Stimulated activated CD8-positive, alpha-beta memory T cell treated with anti-CD3 and anti-CD28 coated beads, Interleukin-15, amount 100 ng/mL, for 4 hours (primary cell): ENCODE measurements at places on chromosomes 4 and X.
A peak's percentile ranks its signal among the peaks of the same experiment; 100 is the strongest.

- DNase-seq = no peak
These were observed 89.0 kb upstream of the NHS start for GRCh38 chrX:17285983-17286382.

GRCh38 chrX:18390941-18391538 lies 34.4 kb upstream of the CDKL5 start:
- peak; percentile 22 for DNase-seq

GRCh38 chrX:154046031-154046781 lies 26.5 kb upstream of the IRAK1 start:
- DNase-seq = no peak

- DNase-seq = no peak
These were observed 45.3 kb upstream of the PGRMC1 start for GRCh38 chrX:119190831-119191230.

DNA sequence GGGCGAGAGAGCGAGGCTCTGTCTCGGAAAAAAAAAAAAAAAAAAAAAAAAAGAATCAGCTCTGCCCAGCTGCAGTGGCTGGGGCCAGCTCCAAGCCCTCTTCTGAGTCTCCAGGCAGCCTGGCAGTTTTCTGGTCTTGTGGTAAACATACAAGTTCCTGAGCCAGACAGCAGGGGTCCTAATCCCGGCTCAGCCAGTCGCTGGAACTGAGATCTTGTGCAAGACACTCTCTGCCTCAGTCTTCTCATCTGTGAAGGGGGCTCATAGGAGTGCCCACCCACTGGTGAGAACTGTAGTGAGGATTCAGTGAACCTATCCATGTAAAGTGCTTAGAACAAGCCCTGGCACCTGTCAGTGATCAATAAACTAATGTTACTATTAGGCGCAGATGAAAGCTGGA lies 41.8 kb downstream of the C4orf50 start:
- DNase-seq = no peak

DNA sequence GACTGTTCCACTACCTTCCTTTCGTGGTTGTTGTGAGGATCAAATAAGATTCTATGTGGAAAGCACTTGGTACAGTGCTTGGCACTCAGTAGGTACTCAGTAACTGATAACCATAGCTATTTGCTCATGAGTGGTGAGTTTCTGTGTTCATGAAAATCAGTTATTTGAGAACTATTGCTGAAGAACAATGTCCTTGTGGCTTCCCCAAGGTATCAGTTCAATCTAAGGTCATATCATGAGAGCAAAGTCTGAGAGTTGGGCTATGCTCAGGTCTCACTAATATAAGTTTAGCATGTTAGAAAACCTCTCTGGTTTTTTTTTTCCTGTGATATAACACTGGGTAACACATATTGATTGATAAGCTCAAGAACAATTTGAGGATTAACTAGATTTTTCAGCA lies 147.8 kb downstream of the GRIA3 start:
- no peak for DNase-seq

GRCh38 chr4:54014666-54015160 lies 49.7 kb downstream of the CHIC2 start:
- no peak for DNase-seq

DNA sequence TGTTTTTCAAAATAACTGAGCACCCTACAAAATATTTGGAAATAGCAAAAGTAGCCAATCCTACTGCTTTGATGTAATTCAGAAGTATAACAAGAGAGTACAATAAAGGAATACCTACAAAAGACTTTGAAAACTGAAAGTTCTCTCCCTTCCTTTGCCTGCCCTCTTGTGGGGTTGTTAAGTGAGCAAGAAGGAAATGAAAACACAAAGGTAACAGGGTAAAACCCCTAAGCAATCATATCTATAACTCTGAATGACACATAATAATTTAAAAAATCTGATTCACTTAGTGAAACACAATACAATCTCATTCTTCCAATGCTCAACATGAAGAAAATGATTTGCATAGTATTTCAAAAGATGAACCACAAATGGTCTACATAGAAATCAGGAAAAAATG lies 98.2 kb downstream of the FRYL start:
- no peak for DNase-seq
